SJCRH30 (cell line): ENCODE measurements at places on chromosomes 7 and 10.

- no peak for DNase-seq
These were observed 184.6 kb downstream of the SEC23IP start for GRCh38 chr10:120076996-120077706.

GRCh38 chr10:59310324-59310914, 51.9 kb downstream of the FAM13C start:
- no peak for DNase-seq

- DNase-seq = no peak
These were observed 37.7 kb upstream of the MINDY3 start for GRCh38 chr10:15898046-15898445.

- DNase-seq = no peak
These were observed 63.6 kb downstream of the MACC1 start for GRCh38 chr7:20153567-20153966.
